ENCODE measurements at places on chromosomes 2 and 18. TPM values are rescaled to one million over a fixed set of nuclear protein-coding genes. Genes with fewer than 3 reads are reported as not detected.

Gene STPG4
- 0.10 TPM for total RNA-seq

Gene SERPINB12
- total RNA-seq, result not detected

Gene CTNNA2
- total RNA-seq, result 0.89 TPM

Gene CNTNAP5
- not detected for total RNA-seq

All from A549 treated with RU486 at 1 μM for 4 hours (cell line).